NT2/D1 (cell line): ENCODE measurements at places on chromosomes 4 and X.

GRCh38 chr4:93730760-93731159 lies 97.8 kb upstream of the ATOH1 start:
- no peak for DNase-seq

- peak; percentile 75 for DNase-seq
Measured at GRCh38 chrX:40922307-40922706, 162.9 kb upstream of the USP9X start.

DNA sequence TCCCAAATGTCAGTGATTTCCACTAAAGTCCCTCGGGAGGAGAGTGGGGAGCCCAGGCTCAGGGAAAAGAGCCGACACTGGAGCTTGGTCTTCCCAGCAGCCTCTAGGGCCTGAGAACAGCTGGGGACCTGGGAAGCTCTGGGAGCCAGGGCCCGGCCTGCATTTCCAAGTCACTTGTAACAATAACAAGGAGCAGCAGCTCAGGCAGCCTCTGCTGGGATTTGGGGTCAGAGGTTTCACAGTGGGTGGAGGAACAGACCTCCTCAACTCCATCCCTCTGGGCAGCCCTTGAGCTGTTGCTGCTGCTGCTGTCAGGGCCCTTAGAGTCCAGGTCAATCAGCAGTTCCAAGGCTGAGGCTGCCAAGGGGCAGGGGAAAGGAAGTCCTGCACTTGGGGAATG lies 11.1 kb downstream of the STARD8 start:
- no peak for DNase-seq

GRCh38 chrX:15512401-15512965 lies 11.9 kb downstream of the BMX start:
- DNase-seq = no peak

GRCh38 chr4:16222957-16223527 lies 3.2 kb downstream of the TAPT1 start:
- DNase-seq = no peak

- no peak for DNase-seq
Measured at GRCh38 chr4:11505221-11505971, 76.7 kb upstream of the HS3ST1 start.

DNA sequence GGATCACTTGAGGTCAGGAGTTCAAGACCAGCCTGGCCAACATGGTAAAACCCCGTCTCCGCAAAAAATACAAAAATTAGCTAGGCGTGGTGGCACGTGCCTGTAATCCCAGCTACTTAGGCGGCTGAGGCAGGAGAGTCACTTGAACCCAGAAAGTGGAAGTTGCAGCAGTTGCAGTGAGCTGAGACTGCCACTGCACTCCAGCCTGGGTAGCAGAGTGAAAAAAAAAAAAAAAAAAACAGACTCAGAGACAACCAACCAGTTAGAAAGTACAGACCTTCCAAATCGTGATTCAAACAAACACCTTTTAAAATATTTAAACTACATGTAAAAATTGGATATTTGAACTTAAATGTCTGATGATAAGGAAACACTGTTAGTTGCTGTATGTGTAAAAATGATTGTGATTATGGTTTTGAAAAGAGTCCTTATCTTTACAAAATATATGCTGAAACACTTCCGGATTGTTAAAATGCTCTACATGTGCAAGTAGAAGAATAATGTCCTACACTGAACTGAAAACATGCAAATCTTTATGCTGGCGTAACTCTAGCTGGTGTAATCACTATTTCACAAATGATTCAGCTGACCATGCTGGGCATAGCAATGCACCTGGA lies 37.8 kb downstream of the SH3KBP1 start:
- DNase-seq = no peak

DNA sequence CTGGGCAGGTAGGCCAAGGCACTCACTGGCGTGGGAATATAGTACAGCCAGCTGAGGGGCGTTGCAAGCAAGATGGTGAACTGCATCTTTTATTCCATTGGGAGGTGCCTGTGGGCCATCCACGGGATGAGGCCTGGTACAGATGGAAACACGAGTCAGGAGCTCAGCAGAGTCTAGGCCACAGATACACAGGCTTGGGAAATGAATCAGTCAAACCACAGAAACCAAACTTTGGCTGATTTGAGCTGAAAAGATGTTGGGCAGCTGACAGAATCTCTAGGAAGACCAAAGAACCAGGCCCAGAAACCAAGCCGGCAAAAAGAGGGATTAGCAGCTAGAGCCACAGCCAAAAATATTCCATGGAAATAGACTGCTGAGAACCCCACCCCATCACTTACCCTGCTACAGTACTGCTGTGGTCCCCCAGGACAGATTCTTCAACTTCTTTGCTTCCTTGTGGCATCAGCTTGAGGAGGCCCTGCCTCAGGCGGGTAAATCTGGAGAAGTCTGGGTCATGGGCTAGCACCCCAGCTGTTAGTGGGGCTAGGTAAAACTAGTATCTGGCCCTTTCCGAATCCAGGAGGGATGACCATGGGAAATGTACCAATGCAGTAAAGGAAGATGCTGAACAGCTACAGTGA lies 75.4 kb downstream of the TMEM131L start:
- DNase-seq = no peak

GRCh38 chr4:1622956-1623355 lies 61.2 kb downstream of the FAM53A start:
- DNase-seq = no peak

DNA sequence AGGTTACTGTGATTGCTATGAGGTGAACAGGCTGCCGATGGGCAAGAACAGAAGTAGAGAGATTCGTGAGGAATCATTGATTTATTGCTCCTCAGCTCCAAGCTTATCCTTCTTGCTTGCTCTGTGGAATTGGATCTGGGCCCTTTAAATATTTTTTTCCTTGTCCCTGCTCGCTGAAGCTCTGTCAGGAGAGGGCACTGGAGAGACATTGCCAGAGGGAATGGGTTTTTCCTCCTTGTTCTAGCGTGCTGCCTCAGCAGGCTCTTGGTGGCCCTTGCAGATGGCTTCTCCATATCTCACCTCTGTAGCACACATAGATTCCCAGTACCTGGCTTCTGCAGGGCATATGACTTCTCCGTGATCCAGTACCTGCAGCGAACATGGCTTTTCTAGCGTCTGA lies 67.4 kb downstream of the CNGA2 start:
- DNase-seq = no peak
